ENCODE measurements at places on chromosomes 5 and 9.

DNA sequence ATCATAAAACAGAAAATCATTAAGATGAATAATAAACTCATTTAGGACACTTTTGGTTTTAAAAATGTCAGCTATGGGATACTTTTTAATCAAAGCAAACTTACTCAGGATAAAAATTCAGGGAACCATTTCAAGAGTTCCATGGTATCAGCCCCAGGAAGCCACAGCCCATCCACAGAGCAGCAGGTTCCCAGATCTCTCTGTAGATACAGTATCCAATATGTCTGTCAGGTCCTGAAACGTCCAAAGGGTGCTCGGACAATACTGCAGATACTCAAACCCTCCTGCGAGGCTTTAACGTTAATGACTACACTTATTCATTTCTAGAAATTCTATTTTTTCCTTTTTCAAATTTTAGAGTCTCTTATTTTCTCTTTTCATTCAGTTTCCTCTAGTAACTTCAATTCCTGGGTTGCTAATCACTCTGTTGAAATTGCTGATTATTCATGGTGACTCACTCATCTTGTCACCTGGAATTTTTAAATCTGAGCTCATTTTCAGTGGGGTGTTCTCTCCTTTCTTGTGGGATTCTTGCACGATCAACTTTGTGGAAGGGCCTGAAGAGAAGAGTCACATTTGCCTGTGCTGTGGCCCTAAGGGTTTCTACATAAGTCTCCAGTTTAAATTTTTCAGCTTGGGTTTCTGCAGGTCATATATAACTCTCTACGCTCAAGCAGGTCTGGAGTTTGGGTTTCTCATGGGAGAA lies 435.8 kb downstream of the CTNND2 start:
- no peak for DNase-seq

DNA sequence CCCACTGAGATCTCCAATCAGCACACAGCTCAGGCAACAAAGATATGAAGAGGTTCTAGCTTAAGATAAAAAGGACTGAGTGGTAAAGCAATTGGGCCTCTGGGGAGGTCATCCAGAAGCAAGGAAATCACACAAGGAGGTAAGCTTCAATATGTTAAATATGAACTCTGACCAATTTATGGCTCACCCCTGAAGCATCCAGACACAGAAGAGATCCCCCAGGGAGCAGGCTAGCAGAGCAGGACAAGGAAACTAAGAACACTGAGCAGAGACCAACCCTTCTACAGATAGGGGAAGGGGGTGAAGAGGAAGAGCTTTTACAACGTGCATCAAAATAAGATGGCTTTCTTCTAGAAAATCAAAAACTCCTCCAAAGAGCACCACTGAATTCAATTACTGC lies 616.2 kb downstream of the DNAH5 start:
- no peak for DNase-seq

DNA sequence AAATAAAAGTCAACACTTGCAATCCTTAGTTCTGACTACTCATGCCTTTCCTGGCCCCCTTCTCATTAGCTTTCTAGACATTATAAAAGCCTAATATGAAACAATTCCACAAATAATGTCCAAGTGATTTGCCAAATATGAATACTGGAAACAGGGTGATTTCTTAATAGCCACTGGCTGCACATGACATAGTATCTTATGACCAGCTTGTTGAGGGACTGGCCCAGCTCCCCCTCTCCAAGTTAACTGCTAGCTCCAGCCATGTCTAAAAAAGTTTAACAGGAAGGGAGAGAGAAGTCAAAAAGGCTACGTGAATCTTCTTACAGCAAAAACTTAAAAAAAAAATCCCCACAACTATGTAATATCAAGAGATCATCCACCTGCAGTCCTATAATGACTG lies 1.5 kb downstream of the CERT1 start:
- DNase-seq, result peak; percentile 53

- DNase-seq, result no peak
Measured at GRCh38 chr5:85109616-85110015, 724.9 kb upstream of the EDIL3 start.

DNA sequence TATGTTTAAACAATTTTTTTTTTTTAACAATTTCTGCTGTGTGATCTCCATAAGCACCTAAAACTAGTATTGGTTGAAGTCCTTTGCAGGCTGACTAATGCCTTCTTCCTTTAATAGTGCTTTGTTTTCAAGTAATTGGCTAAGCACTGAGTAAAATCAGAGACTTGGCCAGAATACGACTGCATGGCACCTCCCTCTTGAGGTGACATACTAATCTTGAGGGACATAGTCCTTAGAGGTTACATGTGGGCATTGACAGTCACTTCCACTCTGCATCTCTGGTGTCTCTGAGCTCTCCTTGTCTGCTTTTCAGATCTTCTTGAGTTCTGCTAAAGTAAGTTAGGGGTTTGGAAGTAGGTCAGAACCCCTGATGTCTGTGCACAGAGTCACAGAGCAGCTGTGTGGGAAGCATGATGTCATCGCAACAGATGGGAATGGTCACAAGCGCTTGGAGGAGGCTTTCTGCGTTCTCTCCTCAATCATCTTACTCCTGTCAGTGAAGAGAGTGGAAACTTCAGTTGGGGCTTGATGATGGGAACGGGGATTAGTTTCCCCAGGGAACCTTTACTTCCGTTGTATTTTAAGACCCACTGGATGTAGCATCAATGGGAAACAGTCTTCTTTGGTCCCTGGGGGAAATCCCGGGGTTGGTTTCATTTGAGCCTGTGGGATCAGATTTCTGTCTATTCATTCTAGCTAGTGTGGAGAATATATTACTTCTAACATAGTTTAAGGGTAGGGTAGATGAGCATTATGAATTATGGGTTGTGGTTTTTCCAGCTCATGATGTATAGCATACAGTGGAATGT lies 136.9 kb downstream of the ARHGAP26 start:
- DNase-seq, result peak; percentile 58

DNA sequence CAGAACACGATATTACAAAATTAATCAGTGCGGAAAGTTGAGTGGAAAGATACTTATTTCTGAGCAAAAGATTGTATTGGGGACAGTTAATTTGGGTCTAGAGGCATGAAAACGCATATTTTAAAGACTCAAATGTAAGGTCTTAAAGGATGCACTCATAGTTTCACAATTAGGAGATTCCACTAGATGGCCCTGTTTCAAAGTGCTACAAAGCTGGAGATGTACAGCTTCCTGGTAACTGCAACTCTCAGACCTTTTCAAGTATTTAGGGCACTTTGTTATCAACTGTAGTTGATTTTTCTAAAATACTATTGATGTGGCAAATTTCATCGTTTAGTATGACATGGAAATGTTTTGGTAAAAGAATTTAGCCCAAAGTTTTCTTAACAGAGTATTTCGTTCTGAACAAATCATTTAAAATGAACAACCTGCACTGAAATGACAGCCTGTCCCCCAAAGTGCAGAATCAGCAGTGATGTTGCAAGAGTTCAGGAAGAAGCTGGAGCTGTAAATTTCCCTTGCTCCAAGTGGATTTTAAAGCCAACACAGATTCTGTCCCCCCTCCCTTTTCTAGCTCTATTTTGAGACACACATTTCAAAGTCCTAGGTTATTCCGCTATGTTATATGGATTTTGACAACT lies 16.2 kb upstream of the NDUFB6 start:
- DNase-seq, result peak; percentile 56

GRCh38 chr5:14665949-14666348 lies 1.4 kb downstream of the OTULIN start:
- peak; percentile 39 for DNase-seq

DNA sequence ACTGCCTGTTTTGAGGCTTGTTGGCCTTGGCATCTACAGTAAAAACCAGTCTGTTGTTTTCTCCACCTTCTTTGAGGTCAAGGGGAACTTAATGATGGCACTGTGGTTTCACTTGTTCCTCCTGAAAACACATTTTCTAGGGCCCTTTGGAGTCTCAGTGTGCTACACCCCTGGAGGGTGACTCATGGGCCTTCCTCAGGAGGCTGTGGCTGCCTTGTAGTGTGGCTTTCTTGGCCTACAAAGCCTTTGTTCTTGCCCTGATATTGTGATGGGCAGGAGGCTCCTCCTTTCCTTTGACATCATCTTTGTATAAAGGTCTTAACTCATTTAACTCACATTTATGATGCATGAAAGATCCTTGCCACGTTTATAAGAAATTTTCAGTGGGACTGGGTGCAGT lies 56.3 kb upstream of the GPBP1 start:
- DNase-seq, result peak; percentile 1

DNA sequence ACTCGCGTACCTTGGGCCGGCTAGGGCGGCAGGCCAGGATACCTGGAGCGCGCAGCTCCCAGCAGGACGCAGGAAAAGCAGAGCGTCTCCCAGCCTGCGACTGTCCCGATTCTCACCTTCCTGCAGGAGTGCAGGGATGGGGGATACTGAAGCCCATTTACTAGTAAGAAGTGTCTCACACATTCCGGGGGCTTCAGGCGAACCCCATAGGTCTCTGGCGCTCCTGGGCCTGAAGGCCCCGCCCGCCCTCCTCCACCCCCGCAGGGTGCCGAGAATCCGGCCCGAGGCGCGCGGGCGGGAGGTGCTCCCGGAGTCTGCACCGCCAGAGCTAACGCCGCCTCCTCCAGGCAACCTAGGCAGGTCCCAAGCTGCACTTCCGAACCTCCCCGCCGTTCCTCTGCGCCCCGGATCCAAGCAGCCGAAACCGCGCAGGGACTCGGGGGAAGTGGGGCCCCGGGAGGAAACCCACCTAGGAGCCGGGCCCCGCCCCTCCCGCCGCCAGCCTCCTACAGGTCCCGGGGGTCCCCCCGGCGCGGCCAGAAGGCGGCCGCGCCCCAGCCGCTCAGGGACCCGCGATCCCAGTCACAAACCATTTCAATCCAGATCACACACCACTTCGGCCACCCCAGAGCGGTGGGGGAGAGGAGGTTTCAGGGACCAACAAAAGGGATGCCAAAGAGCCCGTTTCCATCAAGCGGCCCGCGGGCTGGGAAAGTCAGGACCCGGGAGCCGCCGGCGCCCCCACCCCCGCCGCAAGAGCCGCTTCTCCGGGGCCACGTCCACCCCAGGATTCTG lies 1.2 kb downstream of the ROR2 start:
- DNase-seq, result peak; percentile 31

DNA sequence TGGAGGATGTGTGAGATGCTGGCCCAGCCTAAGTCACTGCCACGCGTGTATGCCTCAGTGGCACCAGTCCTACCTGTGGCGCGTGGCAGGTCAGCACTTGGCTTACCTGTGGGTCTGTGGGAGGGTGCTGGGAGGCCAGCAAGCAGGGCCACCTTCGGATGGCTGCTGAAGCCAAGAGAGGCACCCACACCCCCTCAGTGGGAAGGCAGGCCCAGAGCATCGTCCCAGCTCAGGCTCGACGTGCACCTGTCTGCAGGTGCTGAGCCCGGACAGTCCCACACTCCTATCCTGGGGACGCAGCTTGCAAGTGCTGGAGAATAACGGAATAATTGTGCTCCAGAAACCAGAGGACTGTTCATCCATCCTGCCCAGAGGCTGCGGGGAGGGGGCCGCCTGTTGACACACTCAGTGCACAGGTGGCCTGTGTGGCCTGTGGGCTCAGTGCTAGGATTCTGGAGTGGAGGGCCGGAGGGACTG lies 24.0 kb downstream of the NKD2 start:
- no peak for DNase-seq

- DNase-seq, result no peak
Measured at GRCh38 chr5:102625468-102625867, 126.7 kb upstream of the SLCO6A1 start.

- no peak for DNase-seq
Measured at GRCh38 chr9:129446828-129447550, 173.9 kb downstream of the C9orf50 start.

- no peak for DNase-seq
Measured at GRCh38 chr9:87677776-87678587, 47.9 kb upstream of the CTSL start.

GRCh38 chr9:105672711-105673234 lies 10.5 kb downstream of the TAL2 start:
- DNase-seq, result no peak

- DNase-seq, result peak; percentile 41
Measured at GRCh38 chr5:73709536-73710129, 83.6 kb downstream of the ARHGEF28 start.

- no peak for DNase-seq
Measured at GRCh38 chr5:30401479-30402058, 791.9 kb upstream of the CDH6 start.

DNA sequence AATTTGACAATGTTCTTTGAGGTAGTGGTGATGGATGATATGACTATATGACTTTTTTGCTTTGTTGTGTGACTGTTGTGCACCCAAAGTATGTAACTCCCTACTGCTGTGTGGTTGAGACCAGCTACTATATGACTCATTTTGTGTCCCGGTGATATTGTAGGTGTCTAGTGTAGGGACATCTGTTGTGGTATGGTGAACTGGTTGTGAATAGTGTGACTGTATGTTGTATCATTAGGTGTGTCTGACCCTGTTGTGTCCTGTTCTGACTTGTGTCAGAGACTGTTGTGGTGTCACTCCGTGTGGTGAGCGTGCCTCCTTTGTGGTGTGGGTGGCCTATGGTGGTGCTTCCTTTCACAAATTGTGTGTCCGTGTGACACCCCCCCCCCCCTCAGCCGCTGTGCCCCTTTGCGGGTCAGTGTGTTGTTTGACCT lies 11.2 kb upstream of the CXXC5 start:
- peak; percentile 51 for DNase-seq

GRCh38 chr9:16345902-16346301 lies 524.6 kb downstream of the BNC2 start:
- DNase-seq, result no peak

- DNase-seq, result peak; percentile 100
Measured at GRCh38 chr9:88477300-88477751, 57.7 kb upstream of the NXNL2 start.

DNA sequence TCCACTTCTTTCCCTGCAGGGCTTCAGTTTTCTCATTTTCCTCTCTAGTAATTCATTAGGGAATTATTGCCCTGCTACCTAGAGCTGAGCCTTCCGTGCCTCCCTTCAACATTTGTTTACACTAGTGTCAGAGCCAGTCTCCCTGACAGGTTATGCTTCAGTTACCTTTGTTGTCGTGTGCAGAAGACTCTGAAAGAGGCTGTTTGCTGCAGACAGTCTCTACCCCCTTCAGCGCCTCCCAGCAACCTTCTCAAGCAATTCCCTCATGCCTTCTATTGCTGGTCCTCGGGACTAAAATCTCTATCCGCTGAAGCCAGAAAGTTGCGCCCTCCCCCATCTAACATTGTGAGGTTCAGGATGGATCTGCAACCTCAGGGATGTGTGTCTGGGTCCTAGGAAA lies 12.8 kb downstream of the RALGPS1 start:
- DNase-seq, result no peak

DNA sequence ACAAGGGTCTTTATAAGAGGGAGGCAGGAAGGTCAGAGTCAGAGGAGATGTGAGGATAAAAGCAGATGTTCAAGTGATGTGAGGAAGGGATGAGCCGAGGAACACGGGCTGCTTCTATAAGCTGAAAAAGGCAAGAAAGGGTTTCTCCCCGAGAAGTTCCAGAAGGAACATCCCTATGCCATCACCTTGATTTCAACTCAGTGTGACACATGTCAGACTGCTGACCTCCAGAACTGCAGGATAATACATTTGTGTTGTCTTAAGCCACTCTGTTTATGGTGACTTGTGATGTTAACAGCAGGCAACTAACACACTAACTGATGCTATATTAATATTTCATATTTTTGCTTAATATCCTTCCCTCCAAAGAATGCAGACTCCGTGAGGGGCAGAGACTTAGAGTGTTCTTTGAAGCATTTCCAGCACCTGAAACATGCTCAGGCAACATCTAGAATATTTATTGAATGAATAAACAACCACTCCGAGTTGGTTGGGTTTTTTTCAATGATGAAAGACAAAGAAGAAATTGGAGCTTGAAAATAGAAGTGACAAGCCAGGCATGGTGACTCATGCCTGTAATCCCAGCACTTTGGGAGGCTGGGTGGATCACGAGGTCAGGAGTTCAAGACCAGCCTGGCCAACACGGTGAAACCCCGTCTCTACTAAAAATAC lies 77.6 kb upstream of the ADRA1B start:
- DNase-seq, result peak; percentile 21

GRCh38 chr5:59099270-59099994 lies 516.6 kb downstream of the RAB3C start:
- peak; percentile 61 for DNase-seq

Data from EH (cell line).